ENCODE measurements at places on chromosomes 4 and X.

DNA sequence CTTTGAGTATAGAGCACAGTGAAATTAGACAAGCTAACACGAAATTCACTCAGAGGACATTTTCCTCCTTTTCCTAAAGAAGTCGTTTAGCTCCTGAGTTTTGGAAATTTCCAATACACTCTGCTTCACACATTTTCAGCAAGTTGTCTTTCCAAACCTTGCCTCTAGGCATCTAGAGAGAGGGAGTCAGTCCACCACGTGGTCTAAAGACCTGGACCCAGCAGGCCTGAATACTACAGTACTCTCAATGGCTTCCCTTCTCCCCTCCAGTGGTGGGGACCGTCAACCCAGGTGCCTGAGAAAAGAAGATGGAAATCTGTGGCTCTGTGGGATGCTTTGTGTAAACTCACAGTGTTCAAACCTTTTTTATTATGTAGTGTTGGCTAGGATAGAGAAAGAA, 13.9 kb upstream of the SCML2 start:
- no peak for DNase-seq

DNA sequence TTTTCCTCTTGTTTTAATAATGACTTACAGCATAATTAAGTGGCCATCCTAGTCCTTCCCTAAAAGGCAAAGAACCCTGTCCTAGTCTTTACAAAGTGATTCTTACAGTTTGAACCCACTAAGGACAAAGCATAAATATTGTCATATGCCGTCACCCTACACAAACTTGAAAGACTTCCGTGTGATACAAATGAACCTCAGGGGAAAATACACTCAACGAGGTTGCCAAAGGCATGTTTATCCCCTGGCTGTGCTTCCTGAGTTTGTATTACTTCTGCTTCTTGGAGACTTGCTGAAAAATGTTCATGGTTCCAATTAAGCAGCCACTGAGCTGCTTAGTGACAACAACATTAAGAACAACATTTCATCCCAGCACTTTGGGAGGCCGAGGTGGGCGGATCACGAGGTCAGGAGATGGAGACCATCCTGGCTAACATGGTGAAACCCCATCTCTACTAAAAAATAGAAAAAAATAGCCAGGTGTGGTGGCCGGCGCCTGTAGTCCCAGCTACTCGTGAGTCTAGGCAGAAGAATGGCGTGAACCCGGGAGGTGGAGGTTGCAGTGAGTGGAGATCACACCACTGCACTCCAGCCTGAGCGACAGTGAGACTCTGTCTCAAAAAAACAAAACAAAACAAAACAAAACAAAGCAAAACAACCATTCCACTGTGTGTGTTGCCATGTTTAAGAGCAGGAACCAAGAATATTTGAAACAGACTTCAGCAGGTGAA, 16.2 kb downstream of the RASSF6 start:
- no peak for DNase-seq

- no peak for DNase-seq
Observed at GRCh38 chr4:117387072-117387471, 301.7 kb upstream of the TRAM1L1 start.

DNA sequence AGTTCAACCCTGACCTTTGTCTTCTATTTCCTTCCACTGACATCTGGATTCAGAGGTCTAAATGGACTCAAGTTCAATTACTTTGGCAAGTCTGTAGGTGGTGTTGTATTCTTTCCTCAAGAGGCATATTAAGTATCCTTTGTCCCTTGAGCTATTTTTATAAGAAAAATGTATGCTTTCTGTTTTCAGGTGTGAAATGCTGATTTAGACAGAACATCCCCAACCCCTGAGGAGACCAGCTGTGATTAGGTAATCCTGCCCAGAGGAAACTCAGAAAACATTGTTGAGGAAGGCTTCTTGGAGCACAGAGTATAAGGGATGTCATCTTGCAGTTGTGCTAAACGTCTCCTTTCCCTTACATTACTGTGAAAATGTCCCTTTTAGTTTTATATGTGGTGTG, 46.6 kb upstream of the EGFL6 start:
- DNase-seq: no peak

DNA sequence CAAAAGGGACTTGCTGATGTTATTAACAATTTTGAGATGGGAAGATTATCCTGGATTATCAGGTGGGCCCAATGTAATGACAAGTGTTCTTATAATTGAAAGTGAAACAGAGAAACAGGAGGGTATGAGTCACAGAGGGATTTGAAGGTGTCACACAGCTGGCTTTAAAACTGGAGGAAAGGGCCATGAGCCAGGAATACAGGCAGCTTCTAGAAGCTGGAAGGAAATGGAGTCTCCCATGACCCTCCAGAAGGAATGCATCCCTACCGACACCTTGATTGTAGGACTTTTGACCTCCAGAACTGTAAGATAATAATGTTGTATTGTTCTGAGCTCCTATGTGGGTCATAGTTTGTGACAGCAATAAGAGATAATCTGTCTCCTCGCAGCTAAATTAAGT, 98.0 kb upstream of the STIM2 start:
- DNase-seq: no peak

GRCh38 chrX:115192244-115192700, 3.1 kb downstream of the RBMXL3 start:
- DNase-seq: no peak

DNA sequence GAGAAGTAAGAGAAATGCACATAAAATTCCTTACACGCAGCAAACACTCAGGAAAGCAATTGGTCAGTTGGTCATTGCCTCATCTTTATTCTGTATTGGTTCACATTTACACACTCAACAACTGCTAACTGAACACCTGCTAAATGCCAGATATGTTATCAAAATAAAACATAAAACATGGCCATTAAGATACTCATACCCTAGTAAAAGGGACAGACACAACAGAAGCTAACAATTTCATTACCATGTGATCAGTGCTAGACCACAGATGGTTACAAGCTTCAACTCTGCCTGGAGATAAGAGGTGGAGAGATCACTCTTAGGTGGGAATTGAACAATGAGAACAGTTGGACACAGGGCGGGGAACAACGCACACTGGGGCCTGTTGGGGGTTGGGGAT, 26.2 kb downstream of the TEC start:
- DNase-seq: no peak

GRCh38 chr4:2320746-2321145, 58.8 kb upstream of the MXD4 start:
- DNase-seq: no peak

GRCh38 chr4:140135529-140136088, 18.4 kb downstream of the MAML3 start:
- peak; percentile 24 for DNase-seq

DNA sequence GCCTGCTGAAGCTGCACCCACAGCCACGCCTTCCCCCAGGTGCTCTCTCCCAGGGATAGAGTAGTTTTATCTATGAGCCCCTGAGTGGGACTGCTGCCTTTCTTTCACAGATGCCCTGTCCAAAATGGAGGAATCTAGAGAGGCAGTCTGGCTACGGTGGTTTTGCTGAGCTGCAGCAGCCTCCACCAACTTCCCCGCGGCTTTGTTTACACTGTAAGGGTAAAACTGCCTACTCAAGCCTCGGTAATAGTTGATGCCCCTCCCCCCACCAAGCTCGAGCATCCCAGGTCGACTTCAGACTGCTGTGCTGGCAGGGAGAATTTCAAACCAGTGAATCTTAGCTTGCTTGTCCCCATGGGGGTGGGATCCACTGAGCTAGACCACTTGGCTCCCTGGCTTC, 84.5 kb downstream of the PRKG2 start:
- no peak for DNase-seq

DNA sequence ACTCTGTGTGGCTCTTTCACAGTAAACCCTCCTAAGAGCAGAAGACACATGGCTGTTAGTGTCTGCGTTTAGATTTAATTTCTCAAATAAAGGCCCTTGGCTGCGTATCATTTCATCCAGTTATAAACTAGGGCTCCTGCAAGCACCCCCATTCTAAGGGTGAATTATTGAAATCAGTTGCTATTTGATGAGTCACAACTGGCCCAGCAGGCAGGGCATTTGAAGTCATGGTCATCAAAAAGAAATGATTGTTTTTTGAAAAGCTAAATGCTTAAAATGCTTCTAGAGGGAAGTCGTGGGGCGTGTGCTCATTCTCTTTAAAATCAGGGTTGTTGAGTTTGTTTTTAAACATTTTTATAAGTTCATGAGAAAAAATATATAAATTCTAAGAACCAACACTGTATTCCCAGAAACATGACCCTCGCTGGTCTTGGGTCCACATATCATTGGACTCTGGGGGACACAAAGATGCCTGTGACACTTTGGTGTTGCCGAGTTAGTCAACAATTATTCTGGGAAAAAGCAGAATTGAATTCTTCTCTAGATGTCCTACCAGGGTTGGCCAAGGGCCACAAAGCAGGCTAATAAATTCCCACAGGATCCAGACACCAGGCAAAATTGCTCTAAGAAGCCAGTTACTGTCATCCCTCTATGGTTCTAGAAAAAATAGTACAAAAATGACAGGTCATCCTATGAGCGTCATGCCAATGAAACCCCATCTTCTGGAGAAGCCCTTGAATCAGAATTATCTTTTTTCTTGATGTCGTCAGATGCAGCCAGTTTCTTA, 99.5 kb upstream of the MYOZ2 start:
- DNase-seq: no peak

DNA sequence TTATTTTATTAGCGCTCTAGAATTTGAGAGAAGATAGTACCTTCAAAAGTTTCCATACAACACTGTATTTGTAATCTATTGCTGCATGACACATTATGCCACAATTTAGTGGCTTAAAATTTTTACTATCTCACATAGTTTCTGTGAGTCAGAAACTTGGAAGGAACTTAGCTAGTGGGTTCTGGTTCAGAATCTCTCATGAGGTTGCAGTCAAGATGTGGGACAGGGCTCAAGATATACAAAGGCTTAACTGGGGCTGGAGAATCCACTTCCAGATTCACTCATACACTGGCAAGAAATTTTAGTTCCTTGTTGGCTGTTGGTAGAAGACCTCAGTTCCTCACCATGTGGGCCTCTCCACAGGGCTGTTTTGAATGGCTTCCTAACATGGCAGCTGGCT, 11.5 kb upstream of the C4orf54 start:
- DNase-seq: no peak

DNA sequence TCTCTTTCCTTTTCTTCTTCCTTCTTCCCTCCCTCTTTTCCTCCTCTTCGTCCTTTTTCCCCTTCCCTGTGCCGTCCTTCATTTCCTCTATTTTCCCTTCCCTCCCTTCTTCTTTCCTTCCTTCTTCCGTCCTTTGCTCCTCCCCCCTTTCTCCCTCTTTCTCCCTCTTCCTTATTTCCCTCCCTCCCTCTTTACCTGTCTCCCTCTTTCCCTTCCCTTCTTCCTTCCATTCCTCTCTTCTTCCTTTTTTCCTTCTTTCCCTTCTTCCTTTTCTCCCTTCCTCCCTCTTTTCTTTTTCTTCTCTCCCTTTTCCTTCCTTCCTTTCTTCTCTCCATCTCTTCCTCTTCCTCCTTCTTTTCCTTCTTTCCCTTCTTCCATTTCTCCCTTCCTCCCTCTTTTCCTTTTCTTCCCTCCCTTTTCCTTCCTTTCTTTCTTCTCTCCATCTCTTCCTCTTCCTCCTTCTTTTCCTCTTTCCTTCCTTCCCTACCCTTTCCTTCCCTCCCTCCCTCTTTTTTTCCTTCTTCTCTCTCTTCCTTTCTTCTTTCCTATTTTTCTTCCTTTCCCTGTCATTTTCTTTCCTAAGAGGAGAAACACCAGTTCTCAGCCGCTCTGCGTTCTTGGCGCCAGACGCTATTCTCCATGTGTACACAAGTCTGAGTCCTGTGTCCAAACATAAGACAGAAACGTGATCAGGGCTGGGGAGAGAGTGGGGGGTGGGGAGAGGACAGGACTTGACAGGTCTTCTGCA, 597.1 kb downstream of the MID1IP1 start:
- DNase-seq: no peak

DNA sequence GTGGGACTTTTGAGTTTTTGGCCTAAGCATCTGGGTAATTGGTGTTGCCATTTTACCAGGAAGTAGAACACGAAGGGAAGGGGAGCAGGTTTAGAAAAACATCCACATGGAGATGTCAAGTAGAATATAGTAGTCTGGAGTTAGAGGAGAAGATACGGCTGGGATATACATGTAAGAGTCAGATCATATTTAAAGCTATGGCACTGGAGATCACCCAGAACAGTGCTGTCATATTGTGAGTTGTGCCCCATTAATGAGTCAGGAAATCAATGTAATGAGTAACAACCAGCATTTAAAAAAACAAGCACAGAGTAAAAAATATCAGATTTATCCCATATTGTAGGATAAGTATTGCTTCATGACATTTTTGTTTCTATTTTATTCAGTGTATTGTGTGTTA, 4.2 kb downstream of the GSTCD start:
- DNase-seq: no peak

DNA sequence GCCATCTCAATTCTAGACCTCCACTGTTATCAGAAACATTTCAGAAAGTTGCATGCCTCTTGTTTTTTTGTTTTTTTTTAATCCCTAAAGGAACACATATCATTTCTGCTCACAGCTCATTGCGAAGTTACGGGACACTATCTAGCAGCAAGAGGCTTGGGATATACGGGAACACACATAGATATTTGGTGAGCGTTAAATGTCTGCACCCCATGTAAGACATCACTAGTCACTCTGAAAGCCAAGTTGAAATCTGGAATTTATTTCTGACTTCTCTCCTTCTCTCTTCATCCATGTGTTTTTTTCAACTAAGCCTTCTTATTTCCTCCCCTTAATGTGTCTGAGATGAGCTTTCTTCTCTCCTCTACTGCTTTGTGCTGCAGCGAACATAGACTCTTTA, 683.7 kb downstream of the PDHA2 start:
- DNase-seq: no peak

- DNase-seq: no peak
Observed at GRCh38 chrX:154737136-154737535, 13.7 kb downstream of the GAB3 start.

DNA sequence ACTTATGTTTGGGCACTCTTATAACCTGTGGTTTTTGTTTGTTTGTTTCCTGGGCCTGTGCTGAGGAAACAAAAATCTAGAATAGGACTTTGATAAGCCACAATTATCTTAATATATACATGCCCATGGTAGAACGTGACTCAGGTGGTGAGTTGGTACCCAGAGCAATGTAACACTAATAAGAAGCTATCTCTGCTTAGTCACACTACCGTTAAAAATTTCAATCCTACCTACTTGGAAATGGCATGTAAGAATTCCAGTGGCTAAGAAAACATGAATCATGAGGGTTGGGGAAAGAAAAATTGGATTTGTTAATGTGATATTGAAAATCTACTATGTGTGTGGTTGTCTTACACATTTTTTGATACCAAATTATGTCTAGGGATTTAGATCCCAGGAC, 30.5 kb upstream of the ADGRG2 start:
- DNase-seq: no peak

DNA sequence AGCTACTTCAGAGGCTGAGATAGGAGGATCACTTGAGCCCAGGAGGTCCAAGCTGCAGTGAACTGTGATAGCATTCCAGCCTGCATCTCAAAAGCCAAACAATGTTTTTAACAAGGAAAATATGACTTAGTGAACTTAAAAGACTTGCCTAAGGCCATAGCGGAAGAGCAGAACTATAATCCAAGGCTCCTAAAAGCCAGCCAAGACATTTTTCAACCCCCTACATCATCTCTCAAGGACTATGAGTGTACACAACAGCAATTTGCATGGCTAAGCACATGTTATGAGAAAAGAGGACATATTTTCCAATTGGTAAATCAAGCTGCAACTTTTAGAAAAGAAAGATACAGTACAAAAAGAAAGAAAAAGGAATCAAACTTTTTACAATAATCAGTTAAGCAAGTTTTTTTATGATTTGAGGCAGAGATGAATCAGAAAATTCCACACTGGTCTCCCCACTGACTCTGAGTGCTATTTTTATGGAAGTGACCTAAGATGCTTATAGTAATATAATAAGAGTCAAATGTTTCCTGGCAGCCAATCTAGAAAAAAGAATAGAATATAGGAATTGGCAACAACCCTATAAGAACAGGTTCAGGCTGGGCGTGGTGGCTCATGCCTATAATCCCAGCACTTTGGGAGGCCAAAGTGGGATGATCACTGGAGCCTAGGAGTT, 9.8 kb upstream of the ACOT9 start:
- DNase-seq: no peak

Data from frontal cortex (tissue), 4 donors.